Osteocyte (in vitro differentiated cells): ENCODE measurements at places on chromosomes 6 and 20.

GRCh38 chr6:142885182-142885867, 59.7 kb downstream of the HIVEP2 start:
- peak overlapping the region; percentile 89 for H3K4me3 ChIP-seq
- H3K27me3 ChIP-seq: no peaks in the 10 kb centered on the region
- H3K27ac ChIP-seq: peak overlapping the region; percentile 98
- peaks cover 53% of the 10 kb centered on the region for H3K4me1 ChIP-seq

DNA sequence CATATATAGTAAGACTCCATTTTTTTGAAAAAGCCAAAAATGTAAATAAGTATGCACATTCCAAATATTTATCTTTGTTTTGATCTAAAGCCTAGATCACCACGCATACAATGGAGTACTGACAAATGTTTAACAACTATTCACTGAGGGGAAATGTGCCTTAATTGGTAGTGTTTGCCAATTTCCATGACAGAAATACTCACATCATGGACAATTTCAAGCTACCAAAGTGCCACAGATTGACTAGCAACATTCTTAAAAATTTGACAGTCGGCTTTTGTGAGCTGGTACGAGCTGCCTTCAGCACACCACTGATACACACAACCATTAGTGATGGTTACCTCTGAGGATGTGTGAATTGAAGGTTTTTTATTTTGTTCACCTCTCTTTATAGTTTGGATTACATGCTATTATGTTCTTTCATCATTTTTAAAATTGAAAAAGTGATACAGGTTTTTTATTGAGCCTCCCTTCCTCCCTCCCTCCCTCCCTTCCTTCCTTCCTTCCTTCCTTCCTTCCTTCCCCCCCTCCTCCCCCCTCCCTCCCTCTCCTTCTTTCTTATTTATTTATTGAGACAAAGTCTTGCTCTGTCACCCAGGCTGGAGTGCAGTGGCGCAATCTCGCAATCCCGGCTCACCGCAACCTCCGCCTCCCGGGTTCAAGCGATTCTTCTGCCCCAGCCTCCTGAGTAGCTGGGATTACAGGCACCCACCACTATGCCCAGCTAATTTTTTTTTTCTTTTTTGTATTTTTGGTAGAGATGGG, 19.2 kb downstream of the SMPDL3A start:
- no peak for DNase-seq
- H3K27ac ChIP-seq: no peak overlapping the region
- H3K27me3 ChIP-seq: peaks cover 1% of the 10 kb centered on the region
- no peak overlapping the region for H3K4me3 ChIP-seq

DNA sequence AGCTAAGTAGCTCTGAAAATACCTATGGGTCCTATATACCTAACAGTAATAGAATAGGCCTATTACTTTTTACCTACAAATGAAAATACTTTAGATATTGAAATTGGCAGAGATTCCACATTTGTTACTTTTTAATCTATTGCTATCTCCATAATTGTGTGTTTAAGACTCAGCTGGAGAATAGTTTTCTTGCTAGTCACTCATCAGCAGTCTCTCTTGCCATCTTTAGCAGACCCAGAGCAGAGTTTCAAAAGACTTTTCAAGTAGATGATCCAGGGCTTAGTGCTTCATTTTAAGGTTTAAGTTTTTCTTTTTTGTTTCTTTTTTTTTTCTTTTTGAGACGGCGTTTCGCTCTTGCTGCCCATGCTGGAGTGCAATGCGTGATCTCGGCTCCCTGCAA, 12.9 kb downstream of the ANKS1A start:
- H3K27ac ChIP-seq: no peak overlapping the region
- peaks cover 3% of the 10 kb centered on the region for H3K4me1 ChIP-seq
- no peaks in the 10 kb centered on the region for H3K27me3 ChIP-seq

DNA sequence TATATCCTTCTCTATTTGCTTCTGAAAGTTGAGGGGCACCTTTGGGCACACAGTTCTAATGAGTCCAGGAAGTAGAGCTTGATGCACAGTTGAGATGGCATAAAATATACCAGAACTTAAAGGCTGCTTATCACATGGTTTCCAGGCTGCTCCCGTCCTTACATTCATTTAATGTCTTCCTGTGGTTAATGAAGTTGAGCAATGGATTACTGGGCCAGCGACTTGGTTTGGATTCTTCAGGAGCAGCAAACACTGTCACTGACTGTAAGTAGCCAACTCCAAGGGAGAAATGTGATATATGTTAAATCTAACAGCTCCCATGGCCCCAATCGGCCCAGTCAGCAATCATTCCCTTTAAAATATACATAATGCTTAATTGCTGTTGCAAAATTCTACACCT, 9.0 kb upstream of the TSHZ2 start:
- no peaks in the 10 kb centered on the region for H3K4me1 ChIP-seq
- H3K27me3 ChIP-seq: no peaks in the 10 kb centered on the region
- DNase-seq: no peak
- no peak overlapping the region for H3K27ac ChIP-seq
- no peak overlapping the region for H3K4me3 ChIP-seq

- H3K4me3 ChIP-seq: no peak overlapping the region
- H3K36me3 ChIP-seq: no peaks in the 10 kb centered on the region
- H3K4me1 ChIP-seq: no peaks in the 10 kb centered on the region
- no peak for DNase-seq
Measured at GRCh38 chr6:168596344-168596743, 155.4 kb downstream of the SMOC2 start.

- H3K4me1 ChIP-seq: no peaks in the 10 kb centered on the region
- no peaks in the 10 kb centered on the region for H3K36me3 ChIP-seq
- no peak overlapping the region for H3K27ac ChIP-seq
- DNase-seq: no peak
Measured at GRCh38 chr20:19631410-19631809, 126.6 kb upstream of the RIN2 start.

- no peak overlapping the region for H3K4me3 ChIP-seq
- no peaks in the 10 kb centered on the region for H3K27me3 ChIP-seq
- no peak overlapping the region for H3K27ac ChIP-seq
- no peak for DNase-seq
- H3K4me1 ChIP-seq: peaks cover 38% of the 10 kb centered on the region
Measured at GRCh38 chr20:37994512-37994911, 38.7 kb downstream of the TTI1 start.

DNA sequence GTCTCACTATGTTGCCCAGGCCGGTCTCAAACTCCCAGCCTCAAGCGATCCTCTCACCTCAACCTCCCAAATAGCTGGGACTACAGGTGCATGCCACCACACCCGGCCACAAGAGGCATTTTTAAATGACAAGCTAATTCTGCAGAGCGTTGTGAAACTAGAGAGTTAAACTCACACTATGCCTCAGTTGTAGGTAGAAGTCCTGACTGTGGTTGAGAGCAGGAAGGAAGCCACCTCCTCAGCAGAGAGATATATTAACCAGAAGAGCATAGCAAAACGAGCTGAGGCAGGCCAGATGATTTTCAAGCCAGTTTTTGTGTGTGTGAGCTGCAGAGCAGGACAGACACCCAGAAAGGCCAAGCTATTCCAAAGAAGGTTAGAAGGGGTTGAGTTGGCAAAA, 150.3 kb downstream of the MBOAT1 start:
- H3K36me3 ChIP-seq: no peaks in the 10 kb centered on the region
- DNase-seq: no peak
- no peaks in the 10 kb centered on the region for H3K4me1 ChIP-seq
- H3K4me3 ChIP-seq: no peak overlapping the region
- no peak overlapping the region for H3K27ac ChIP-seq

- no peaks in the 10 kb centered on the region for H3K36me3 ChIP-seq
- H3K4me3 ChIP-seq: no peak overlapping the region
- peak; percentile 77 for DNase-seq
- H3K27me3 ChIP-seq: no peaks in the 10 kb centered on the region
Measured at GRCh38 chr6:170057961-170058877, 232.7 kb downstream of the DLL1 start.

DNA sequence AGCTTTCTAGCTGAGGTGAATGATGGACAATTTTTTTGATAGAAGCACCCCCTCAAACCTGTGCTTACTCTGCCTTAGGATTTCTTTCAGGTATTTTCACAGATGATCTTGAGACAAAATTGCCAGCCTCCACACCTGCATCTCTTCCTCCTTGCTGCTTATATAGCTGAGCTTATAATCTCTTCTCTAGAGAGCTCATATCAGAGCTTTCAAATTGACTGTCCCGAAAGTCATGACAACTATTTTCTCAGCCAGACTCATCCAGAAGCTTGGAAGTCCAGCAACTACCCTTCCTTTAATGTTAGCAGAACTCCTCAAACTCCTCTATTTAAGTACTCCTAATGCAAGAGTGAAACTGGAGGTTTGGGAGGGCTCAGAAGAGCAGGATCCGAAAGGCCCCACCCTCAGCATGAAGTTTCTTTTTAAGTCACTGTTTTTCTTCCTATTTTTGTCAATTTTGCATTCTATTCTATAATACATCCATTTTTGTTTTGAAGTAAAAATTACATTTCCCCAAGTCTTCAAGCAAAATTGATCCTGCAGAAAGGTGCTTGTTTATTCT, 12.7 kb downstream of the CGA start:
- H3K27ac ChIP-seq: no peak overlapping the region
- no peak overlapping the region for H3K4me3 ChIP-seq
- peaks cover 50% of the 10 kb centered on the region for H3K27me3 ChIP-seq

DNA sequence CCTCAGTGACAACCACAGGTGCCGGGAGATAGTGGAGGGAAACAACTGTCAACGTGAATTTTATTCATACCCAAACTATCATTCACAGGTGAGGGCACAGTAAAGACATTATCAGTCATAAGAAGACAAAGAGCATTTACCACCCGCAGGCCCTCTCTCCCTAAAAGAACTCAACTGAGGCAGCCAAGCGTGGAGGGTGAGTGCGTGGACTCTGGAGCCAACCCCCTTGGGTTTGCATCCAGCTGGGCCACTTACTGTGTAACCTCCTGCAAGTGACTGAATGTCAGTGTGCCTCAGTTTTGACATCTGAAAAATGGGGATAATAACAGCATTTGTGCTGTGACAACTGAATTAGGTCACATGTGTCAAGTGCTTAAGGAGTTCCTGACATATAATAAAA, 70.6 kb upstream of the KCNK16 start:
- H3K27ac ChIP-seq: no peak overlapping the region
- H3K4me3 ChIP-seq: no peak overlapping the region
- DNase-seq: no peak
- H3K4me1 ChIP-seq: peaks cover 17% of the 10 kb centered on the region
- H3K36me3 ChIP-seq: no peaks in the 10 kb centered on the region
- H3K27me3 ChIP-seq: no peaks in the 10 kb centered on the region

DNA sequence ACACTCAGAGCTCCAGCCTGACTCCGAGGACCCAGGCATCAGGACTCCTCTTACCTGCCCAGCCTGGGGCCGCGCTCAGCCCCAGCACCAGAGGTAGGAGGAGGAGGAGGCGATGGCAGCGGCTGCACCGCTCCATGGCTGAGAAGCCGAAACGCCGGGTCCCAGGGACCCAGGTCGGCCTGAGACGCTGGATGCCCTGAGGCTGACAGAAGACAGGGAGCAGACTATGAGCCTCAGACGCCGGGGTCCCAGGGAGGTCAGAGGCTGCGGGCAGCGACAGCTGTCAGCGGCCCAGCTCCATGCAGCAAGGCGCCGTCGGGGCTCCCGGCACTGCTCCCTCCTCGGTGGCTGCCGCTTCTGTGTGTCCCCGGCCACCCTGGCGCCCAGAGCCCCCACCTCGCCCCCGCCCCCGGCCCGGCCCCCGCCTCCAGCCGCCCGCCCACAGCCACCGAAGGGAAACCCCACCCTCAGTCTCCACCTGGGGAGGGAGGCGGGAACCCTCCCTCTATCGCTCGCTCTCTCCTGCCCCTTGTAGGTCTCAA, at the start of gene COL11A2:
Gene COL11A2 (minus strand): TSS at position 363 of the 542 bp plus-strand sequence. CDS start 227 bp downstream, at position 136.
- H3K4me1 ChIP-seq: peaks cover 29% of the 10 kb centered on the region
- DNase-seq: no peak
- H3K4me3 ChIP-seq: peak within 1 kb of the TSS; percentile 61
- H3K27me3 ChIP-seq: peaks cover 12% of the 10 kb centered on the region
- H3K27ac ChIP-seq: peak within 1 kb of the TSS; percentile 2

DNA sequence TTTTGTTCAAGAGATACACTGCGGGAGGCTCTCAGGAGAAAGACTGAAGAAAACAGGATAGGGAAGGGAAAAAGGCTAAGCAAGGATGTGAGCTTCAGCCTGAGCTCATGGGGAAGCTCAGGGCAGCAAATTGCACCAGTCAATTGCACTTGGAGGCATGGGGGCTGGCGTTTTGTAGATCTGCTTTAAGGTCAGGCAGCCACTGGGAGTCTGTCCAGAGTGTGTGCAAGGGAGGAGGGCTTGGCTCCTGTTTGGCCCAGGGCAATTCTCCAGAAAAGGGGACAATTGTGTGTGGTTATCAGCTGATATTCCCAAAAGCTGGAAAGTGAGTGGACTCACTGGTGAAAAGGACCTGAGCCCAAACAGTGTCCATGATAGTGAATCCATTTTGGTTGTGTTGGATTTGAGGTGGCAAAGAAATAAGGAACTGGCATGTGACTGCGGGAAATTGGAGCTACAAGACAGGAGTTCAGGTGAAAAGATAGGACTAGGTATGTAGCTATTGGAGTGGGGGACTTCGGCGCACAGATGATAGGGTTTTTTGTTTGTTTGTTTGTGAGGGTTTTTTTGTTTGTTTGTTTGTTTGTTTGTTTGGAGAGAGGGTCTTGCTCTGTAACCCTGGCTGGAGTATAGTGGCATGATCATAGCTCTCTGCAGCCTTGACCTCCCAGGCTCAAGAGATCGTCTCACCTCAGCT, 22.3 kb upstream of the IER3 start:
- no peaks in the 10 kb centered on the region for H3K27me3 ChIP-seq
- DNase-seq: no peak
- H3K4me3 ChIP-seq: no peak overlapping the region
- no peaks in the 10 kb centered on the region for H3K36me3 ChIP-seq
- peak overlapping the region; percentile 72 for H3K27ac ChIP-seq

- DNase-seq: no peak
- no peaks in the 10 kb centered on the region for H3K27me3 ChIP-seq
- H3K27ac ChIP-seq: no peak overlapping the region
- peaks cover 31% of the 10 kb centered on the region for H3K36me3 ChIP-seq
Measured at GRCh38 chr20:34998331-34998950, 42.8 kb downstream of the MYH7B start.

DNA sequence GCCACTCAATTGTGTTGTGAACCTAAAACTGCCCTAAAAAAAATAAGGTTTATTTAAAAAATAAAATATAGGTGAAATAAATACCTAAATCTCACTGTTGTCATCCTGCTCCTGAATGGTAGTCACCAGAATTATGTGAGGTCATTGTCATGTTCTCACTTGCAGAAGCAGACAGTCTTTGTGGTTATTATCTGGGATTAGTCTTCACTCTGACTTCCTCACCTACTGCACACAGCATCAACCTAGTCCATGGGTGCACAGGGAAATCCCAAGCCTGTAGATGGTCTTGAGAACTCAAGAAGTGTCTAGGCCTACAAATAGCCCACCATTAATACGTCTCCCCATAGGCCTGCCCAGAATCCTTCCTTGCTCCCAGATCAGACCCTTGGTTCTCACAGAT, 97.0 kb downstream of the FOXF2 start:
- no peaks in the 10 kb centered on the region for H3K36me3 ChIP-seq
- peaks cover 34% of the 10 kb centered on the region for H3K4me1 ChIP-seq
- H3K27me3 ChIP-seq: no peaks in the 10 kb centered on the region
- H3K27ac ChIP-seq: no peak overlapping the region
